ENCODE measurements at places on chromosomes 2 and 18.

DNA sequence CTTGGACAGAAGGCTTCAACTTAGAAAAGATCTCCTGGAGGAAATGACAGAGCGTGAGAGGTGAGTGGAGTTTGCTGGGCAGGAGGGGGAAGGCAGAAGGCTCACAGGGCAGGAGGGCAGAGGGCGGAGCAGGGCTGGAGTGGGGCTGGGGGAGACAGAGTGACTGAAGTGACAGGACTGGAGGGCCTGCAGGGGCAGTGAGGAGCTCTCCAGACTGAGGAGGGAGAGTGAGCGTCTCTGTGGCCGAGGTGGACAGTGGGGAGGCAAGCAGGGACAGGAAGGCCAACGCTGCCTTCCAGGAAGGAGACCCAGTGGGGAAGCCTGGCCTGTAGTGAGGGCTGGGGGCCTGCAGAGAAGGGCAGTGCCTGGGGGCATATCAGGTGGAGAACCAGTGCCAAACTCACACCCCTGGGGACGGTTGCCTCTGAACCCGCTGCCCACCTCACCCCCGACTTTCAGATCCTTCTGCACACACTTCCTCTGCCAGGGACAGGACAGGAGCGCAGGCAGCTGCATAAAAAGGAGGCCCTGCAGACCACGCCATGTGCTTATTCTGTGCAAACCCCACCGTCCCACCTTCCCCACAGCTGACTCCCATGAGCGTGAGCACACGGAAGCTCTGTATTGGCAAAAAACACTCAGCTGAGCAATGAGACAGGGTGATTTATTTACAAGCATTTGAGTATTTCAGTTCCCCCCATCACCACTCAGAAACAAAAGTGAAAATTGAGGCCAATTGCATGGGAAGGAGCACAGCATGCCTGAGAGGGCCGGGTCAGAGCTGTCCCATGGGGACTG lies 244.3 kb downstream of the FAM210A start:
- DNase-seq = no peak

- DNase-seq = no peak
Measured at GRCh38 chr2:33770023-33770422, 170.9 kb upstream of the FAM98A start.

DNA sequence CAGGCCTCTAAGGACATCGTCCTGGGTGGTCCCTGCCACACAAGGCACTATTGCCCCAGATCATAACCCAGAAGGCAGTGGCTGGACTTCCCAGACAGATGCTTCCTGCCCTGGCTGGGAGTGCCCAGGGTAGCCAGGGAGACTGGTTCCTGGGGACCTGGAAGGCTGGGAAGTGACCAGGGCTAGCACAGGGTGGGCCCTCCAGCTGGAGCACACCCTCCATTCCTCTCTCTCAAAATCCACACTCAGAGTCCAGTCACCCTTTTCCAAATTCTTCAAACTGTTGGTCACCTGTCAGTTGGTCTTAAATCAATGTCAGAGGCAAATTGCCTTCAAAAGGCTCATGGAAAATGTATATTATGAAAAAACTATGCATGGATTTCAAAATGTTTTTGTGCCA lies 11.6 kb upstream of the TUBB6 start:
- no peak for DNase-seq

- no peak for DNase-seq
Measured at GRCh38 chr18:45249246-45249661, 366.0 kb upstream of the SLC14A2 start.

GRCh38 chr2:46229134-46230063 lies 67.8 kb upstream of the EPAS1 start:
- no peak for DNase-seq

DNA sequence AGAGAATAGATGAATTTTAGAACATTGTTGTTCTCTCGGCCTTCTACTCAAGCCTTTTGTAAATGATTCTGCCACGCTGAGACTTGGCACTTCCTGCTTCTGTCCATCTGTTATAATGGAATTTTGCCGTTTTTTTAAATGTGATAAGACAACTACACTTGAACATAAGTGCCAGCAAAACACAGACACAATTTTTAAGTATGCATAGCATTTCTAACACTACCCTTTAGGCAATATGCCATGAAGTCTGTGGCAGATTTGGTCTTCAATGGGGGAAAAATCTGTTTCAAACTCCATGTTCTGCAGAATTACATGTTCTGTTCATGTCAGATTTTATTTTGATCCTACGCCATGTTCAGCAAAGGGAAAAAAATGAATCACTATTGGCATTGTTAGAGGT lies 1170.7 kb upstream of the SLC39A10 start:
- DNase-seq = no peak

DNA sequence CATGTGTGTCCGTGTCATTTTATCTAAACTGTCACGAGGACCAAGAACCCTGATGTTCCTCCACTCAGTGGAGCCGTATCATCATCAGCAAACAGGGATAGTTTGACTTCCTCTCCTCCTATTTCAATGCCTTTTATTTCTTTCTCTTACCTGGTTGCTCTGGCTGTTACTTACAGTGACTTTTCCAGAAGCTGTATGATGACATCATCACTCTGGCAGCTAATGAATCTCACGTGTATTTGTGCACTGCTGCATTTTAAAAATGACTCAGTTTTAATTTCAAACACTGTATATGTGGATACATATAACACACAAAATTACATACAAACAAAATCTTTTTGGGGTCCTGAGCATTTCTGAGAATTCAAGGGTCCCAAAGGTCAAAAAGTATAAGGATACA lies 481.4 kb downstream of the CDH2 start:
- DNase-seq = no peak

DNA sequence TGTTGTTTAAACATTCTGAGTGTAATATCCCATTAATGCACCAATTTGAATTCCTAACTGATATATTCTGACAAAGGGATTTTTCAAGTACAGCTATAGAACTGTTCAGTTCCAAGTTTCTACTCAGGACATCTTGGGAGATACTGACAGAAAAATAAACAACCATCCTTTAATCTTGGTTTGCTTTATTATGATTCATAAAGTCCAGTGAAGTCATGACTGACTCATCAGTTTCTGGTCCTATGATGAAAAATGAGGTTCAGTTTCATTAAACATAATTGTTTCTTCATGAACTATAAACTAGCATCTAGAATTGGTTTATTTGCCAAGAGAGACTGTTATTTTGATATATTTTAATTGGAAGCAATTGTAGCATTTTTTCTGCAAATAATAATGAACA lies 896.2 kb downstream of the CCDC85A start:
- no peak for DNase-seq

DNA sequence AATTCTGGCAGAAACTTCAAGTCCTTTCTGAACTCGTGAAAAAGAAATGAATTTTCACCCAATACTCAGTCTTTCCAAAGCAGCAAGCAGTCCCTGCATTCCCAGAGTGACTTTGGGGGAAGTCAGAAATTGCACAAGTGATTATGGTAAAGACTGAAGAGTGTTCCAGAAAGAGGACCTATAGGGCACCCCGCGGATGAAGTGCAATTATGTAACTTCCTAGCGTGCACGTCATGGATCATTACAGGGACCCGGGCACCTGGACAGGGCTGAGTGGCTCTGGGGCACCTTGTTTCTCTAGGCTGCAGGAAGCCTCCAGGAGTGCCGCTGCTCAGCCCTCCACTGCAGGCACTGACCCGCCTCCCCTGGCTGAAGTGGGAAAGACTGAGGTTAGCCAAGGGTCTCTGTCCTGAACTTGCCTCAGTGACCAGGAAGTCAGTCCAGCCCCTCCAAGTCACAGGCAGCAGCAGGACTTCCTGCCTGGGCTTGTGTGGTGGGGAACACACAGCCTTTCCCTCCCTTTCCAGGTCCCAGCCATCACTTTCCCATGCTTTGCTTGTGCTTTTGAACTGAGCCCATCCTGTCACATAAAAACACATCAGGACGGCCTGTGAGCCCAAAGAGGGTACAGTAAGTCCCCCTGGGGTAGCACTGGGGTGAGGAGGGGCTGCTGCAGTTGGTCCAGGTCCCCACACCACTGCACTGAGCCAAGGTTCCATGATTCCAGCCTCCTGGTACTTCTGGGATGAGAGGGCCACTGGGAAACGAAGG lies 19.8 kb downstream of the TMEM185B start:
- no peak for DNase-seq

Measured in amniotic stem cell (primary cell).